ENCODE measurements at places on chromosomes 3 and 15. TPM values are rescaled to one million over a fixed set of nuclear protein-coding genes. Genes with fewer than 3 reads are reported as not detected.

- no peak for DNase-seq
These were observed 6.5 kb upstream of the ARL8B start for GRCh38 chr3:5115506-5116162.

The SLC2A2 gene
- not detected for total RNA-seq

The CCDC191 gene
- 3.1 TPM for total RNA-seq

DNA sequence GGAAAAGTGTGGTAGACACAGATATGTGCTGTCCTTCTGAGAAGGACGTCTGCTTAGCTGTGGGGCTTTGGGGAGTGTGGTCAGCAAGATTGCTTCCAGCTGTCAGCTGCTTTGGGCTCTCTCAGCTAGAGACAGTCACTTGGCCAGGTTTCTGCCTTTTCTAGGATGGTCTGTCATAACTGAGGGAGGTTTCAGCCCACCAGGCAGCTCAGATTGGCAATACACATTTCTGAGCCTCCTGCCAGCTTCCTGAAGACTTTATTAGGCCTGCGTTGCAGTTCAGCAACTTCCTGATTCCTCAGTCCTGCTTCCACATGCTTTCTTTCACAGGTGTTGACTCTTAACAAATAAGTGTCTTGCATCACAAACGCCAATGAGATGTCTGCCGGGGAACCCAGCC, 286.5 kb downstream of the SQOR start:
- DNase-seq: no peak

The FOXB1 gene
- 1.3 TPM for total RNA-seq

The ATP13A5 gene
- total RNA-seq: not detected

- no peak for DNase-seq
These were observed 94.6 kb downstream of the ZPLD1 start for GRCh38 chr3:102529452-102529851.

- DNase-seq: no peak
These were observed 97.2 kb upstream of the LRRFIP2 start for GRCh38 chr3:37271611-37272010.
